ENCODE measurements at places on chromosomes 2 and 18. TPM values are rescaled to one million over a fixed set of nuclear protein-coding genes. Genes with fewer than 3 reads are reported as not detected.

Gene LYPD1
- 0.64 TPM for total RNA-seq

Gene PTPN2
- total RNA-seq = 29.2 TPM

Gene CTLA4
- not detected for total RNA-seq

Gene TUBA3E
- not detected for total RNA-seq

Gene GNAL
- total RNA-seq = 1.8 TPM

Gene HOXD1
- total RNA-seq = not detected

Gene RBM44
- not detected for total RNA-seq

Gene NEU2
- not detected for total RNA-seq

Gene ZSWIM2
- not detected for total RNA-seq

Gene PROKR1
- 0.13 TPM for total RNA-seq

Gene DLGAP1
- total RNA-seq = under 0.01 TPM

Gene ECEL1
- total RNA-seq = not detected

Gene ANKRD30B
- not detected for total RNA-seq

Gene TBR1
- total RNA-seq = under 0.01 TPM

Gene EFHD1
- total RNA-seq = 2.2 TPM

Gene LIMS2
- total RNA-seq = 1.3 TPM

Gene CGREF1
- total RNA-seq = 4.6 TPM

Gene MROH2A
- not detected for total RNA-seq

Gene CLEC4F
- not detected for total RNA-seq

Gene KATNAL2
- total RNA-seq = 0.65 TPM

Gene CEP192
- 13.4 TPM for total RNA-seq

Gene LBX2
- 0.64 TPM for total RNA-seq
